ENCODE measurements at places on chromosomes 1 and 21. TPM values are rescaled to one million over a fixed set of nuclear protein-coding genes. Genes with fewer than 3 reads are reported as not detected.

DNA sequence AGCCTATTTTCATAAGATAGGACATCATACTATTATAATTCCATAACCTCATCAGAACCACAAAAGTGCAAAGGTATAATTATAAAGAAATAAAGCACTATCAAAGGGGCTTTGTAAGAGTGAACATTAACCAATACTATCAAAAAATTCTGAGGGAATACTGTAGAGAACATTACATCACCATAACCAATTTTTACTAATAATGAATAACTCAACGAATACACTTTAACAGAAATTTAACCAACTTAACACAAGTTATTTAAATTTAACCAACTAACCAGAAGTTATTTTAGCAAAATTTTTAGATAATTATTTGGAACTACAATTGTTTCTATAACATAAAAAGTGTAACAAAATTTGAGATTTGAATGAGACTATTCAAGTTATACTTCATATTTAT, 34.8 kb downstream of the ZSWIM5 start:
- no peak for DNase-seq

DNA sequence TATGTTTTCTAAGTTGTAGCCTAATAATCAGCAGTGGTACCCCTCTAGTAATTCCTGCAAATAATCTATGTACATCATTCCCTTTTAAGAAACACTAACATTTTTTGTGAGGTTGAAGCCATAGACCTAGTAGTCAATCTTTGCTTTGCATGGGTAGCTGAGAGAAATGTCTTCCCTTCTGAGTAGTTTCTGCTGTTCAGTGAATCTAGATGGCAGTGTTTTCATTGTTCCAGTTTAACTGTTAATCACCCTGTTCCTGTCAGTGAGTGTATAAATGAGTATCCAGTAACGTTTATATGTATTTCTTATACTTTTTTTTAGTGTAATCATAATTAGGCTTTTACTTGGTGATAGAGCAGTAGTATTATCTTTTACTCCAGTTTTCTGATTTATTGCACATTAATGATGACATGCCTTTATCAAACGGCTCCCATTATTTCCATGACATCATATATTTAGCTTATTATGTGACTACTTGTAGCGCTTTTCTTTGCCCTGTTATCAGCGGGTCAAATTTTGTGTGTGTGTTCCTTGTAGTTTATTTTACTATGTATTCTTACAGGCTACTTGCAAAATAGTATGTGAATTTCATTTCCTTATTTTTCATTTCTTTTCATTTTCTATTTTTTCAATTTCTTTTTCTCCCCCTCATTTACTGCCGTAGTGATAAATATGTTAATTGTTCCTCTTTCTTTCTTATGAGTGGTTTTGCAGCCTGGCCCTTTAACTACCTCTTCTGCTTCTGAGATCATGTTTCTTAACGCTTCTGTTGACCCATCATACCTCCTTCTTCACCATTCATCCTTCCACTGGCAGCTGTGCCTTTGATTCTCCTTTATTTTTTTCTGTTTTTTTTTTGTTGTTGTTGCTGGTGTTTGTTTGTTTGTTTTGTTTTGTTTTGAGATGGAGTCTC, 18.8 kb downstream of the CEP350 start:
- no peak for DNase-seq

- no peak for DNase-seq
Measured at GRCh38 chr1:26405281-26405915, 5.2 kb upstream of the LIN28A start.

DNA sequence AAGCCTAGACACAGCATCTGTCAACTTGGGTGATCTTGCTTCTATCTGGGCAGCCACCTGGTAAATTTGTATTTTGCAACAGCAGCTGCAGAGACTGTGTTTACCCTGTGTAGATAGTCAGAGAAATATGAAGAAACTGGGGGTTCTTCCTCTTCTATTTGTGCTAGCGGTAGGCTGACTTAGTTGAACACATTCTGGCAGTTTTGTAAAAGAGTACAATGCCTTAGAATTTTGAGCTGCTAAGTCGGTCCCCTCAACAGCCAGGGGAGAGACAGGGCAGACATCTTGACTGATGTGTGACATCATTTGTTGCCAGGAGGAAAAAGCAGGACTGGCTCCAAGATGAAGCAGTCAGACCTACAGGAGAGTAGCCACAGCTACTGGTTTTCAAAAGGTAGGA, 53.7 kb downstream of the KCNJ6 start:
- peak; percentile 78 for DNase-seq

DNA sequence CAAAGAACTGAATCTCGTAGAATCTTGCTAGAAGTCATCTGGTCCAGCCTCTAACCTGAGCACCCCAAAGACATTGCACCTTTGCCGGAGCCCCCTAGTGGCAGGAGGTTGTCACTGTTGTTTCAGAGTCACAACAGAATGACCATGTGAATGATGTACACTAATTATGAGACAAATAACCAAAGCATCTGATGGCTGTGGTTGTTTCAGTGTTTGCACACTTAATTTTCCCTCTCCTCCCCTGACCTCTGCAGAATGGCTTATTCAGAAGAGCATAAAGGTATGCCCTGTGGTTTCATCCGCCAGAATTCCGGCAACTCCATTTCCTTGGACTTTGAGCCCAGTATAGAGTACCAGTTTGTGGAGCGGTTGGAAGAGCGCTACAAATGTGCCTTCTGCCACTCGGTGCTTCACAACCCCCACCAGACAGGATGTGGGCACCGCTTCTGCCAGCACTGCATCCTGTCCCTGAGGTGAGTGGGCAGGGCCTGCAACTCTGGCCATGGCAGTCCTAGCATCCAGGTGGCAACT, 26.4 kb downstream of the TRAF5 start:
- DNase-seq, result no peak

The SYDE2 gene
- total RNA-seq, result 1.0 TPM

The KCNN3 gene
- 2.8 TPM for total RNA-seq

Data from LHCN-M2 (cell line).